ENCODE measurements at places on chromosomes 3 and 15.

GRCh38 chr15:44038755-44039191 lies 156.3 kb downstream of the FRMD5 start:
- no peak for DNase-seq

GRCh38 chr3:30501526-30501925 lies 104.9 kb upstream of the TGFBR2 start:
- DNase-seq, result peak; percentile 17

DNA sequence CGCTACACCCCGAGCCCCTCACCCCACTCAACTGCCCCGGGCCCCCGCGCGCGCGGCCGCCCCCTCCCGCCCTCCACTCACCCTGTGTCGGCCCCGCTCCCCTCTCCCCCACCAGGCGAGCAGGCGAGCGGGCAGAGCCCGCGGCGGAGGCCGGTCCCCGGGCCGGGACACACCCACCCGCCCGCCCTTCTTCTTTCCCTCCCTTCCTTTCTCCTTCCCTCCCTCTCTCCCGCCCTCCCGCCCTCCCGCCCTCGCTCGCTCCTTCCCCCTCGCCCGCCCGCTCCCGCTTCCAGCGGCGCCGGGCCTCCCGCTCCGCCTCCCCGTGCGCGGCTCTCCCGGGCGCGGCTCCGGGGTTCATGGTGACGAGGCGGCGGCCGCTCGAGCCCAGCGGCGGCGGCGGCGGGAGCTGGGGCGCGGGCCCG lies at the start of gene CTDSPL:
CTDSPL (plus strand) TSS at position 261 of the 422 bp plus-strand sequence. CDS start 320 bp downstream, outside the sequence.
- DNase-seq, result peak; percentile 57

DNA sequence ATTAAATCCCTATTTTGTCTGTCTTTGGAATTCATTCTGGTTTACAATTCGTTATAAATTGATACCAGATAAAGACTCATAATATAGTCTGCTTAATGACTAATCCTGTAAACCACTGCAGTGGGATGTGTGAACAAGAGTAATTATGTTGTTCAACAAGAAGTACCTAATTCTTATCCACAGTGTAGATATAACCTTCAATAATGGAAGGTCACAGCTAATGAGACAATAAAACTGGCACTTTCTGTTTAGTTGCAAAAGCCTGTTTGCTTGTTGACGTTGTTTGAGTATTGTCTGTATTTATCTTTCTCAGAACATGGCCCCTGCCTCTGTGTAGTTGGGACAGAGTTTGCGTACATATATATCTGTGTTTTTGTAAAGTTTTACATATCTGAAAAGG lies 26.7 kb downstream of the PIAS1 start:
- no peak for DNase-seq

- peak; percentile 63 for DNase-seq
These were observed 64.1 kb downstream of the TLE3 start for GRCh38 chr15:70033529-70034140.

DNA sequence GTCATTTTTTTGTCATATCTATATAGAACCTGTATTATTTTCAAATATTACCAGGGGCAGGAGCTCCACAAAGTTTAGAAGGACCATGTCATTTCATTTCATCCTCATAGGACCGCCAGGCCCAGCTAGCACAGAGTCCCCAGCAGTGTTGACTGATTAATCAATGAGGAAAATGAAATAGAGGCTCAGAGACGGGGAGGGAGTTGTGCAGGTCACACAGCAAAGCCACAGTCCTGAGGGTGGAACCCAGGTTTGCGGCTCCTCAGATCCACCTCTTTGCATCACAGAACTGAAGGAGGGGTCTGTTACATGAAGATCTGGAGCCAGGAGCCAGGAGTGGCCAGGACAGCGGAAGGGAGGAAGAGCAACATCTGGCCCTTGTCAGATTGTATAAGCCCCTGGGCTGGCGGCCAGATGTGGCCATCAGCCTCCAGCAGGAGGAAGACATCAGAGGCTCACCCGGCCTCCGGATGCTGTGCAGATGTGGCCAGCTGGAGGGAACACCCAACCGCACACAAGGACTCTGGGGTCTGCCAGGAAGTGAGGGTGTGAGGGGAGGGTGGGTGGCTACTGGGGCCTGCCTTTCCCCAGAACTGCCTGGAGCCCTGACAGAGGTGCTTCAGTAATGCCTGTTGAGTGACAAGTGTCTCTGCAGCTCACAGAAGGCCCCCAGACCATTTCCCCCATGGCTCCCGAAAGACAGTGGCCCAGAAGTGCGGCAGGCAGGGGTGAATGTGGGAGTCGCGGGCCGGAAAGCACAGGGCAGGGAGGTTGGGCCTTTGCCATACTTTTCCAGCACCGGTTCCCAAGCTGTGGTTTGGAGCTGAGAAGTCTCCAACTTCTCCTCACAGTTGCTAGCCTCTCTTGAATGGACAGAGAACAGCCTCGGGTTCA lies 21.3 kb downstream of the EFCC1 start:
- no peak for DNase-seq

- no peak for DNase-seq
These were observed 118.2 kb upstream of the RASGRP1 start for GRCh38 chr15:38682861-38683260.

DNA sequence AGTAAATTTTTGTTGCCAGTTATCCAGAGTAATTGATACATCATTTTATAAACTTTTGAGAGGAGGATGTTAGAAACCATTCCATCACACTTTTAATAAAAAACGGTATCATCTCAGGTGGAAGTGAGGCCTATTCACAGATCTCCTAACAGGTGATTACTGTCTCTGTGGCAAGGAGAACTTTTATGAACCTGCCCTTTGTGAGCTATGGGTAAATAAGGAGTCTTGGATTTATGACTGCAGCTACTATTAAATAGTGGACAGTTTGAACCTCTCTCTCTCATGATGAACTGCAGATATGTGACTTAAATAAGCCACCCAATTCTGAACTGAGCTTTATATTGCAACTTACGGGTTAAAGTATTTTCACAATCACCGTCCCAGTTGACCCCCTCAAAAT lies 45.7 kb downstream of the ZFAND6 start:
- no peak for DNase-seq

DNA sequence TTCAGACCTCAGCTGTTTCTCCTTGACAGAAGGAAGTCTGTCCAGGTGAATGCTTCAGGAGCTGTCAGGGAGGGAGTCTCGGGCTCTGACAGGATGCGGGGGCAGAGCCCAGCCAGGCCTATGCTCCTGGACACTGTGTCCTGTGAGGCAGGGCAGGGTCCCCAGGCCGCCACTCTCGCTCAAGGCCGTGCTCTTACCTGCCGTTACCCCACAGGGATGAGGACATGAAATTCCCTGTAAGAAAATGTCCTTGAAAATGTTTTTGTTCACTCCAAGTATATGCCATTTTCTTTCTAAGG lies 63.9 kb downstream of the BOC start:
- no peak for DNase-seq

DNA sequence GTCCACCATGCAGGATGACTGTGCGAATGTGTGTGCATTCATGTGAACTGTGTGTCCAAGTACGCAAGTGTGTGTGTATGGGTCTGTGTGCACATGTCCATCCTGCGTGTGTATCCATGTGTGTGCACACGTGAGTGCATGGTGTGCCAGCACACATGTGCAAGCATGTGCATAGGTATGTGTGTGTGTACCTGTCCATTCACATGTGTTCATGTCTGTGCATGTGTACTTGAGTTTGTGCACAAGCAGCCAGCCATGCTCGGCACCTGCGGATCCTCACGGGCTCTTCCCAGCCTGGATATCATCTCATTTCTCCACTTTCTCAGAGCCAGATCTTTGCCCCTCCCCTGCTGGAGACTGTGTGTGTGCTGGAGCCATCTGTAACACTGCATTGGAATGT lies 18.7 kb upstream of the PLXNA1 start:
- DNase-seq, result no peak

GRCh38 chr15:84151205-84151931 lies 84.2 kb upstream of the GOLGA6L4 start:
- DNase-seq, result peak; percentile 2

DNA sequence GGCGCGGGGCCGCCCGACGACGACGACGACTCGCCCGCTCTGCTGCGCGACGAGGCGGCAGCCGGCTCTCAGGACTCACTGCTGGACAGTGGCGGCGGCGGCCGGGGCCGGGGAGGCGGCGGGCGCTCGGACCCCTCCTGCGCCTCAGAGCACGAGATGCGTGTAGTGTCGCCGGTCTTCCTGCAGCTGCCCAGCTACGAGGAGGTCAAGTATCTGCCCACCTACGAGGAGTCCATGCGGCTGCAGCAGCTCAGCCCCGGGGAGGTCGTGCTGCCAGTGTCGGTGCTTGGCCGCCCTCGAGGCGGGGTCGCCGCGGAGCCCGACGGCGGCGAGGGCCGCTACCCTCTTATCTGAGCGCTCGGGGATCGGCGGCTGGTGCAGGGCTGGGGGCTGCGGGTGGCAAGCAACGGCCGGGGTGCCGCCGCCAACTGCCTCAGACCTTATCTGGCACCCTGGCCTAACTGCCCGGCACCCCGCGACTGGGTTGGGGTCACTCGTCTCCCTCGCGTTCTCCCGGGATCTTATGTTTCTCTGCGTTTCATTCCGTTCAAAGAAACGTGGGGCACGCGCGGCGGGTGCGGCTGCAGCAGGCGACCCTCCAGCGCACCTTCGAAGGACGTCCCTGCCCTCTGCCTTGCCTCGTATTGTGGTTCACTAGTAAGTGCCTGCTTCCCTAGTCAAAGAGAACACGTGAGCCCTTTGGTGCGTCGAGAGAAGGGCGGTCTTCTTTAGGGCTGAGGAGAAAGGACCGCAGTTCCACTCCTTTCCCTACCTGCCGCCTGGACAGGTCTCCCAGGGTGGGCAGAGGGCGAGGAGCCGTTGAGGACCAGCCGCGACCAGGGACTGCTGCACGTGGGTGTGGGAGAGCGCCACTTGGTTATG lies 1.0 kb downstream of the C3orf80 start:
- DNase-seq, result peak; percentile 5

DNA sequence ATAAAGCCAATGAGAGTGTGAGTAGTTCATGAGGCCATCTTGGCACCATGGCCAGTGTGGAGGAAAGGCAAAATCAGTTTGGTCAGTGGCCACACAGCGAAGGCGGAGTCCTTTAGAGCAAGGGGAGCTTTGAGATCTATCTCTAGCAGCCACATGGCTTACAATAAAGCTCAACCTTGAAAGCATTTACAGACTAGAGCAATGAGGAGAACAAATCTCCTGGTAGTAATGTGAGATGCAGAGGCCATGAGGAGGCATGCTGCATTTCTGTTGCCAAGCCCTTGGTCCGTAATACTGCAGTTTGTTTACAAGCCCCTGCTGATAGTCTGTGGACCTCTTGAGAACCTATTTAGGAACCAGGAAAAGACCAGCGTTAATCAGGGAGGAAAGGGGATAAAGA lies 381.5 kb upstream of the C2CD4B start:
- DNase-seq, result no peak

GRCh38 chr3:42055291-42055690 lies 35.9 kb upstream of the TRAK1 start:
- peak; percentile 81 for DNase-seq

DNA sequence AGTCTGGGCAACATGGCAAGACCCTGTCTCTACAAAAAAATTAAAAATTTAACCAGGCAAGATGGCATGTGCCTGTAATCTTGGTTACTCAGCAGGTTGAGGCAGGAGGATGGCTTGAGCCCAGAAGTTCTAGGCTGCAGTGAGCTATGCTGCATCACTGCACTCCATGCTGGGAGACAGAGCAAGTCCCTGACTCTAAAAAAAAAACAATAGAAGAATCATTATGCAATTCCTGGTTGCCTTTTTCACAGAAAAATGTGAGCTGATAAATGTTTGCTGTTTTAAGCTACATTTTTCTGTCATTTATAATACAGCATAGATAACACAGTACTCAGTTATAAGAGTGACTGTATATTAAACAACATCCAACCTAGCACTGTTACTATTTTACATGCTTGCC lies 148.8 kb downstream of the SCAPER start:
- peak; percentile 14 for DNase-seq

DNA sequence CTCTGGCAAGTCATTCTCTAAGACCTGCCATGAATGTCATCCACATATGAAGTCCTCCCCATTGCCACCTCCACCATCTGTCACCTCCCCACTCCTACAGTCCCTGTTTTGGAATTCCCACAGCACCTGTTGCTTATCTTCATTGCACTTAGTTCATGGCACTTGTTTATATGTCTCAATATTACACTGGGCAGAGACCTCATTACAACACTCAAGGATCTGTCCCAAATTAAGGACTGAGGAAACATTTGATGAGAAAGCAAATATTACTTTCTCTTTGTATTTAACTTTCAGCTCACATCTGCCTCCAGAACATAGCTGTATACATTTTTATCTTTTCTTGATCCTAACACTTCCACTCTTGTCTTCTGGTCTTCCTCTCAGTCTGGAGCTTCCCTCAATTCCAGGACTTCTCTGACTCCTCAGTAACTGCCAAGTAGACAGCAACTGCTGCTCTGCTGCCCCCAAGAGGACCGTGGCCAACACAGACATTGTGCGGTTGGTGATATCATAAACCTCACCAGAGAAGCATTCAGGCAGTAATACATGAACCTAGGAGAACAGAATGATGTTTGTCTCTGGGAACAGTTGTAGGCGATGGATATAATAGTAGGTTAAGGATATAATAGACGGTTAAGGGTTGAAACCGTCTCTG lies 45.0 kb upstream of the FGF12 start:
- peak; percentile 49 for DNase-seq

DNA sequence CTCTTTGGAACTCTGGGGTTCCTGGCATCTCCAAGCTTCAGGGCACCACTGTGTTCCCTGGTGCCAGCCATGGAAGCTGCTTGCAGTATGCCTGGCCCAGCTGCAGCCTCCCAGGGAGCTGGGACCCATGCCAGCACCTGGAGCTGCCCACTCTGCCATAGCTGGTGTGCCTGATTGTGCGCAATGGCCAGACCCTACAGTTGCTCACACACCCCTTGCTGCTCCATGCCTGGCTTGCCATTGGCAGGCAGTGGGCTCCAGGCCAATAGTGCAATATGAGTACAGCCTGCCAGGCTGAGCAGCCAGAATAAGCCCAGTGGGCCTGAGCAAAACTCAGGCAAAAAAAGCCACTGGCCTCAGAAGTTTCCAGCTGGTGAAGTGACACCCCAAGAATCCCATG lies 43.8 kb upstream of the LRRFIP2 start:
- no peak for DNase-seq

- DNase-seq, result no peak
These were observed 23.5 kb upstream of the SQOR start for GRCh38 chr15:45611305-45611704.

DNA sequence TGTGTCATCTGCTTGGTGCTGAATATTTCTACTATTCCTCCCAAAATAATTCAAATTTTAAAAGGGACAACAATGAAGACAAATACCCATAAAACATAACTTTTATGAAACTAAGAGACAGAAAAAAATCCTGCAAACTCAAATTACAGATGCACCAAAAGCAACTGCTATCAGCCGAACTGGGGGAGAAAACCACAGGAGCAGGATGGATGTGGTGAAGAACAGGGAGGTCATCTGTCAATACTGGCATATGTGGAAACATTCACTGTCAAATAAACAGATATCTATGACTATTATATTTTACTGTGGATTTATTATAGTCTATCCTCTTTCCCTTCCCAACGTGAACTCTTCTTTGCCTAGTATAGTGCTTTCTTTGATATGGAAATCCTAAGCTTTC lies 53.3 kb upstream of the CPOX start:
- no peak for DNase-seq

- DNase-seq, result no peak
These were observed 31.9 kb upstream of the SPRED1 start for GRCh38 chr15:38220606-38221273.

GRCh38 chr3:195705081-195705991 lies 15.4 kb upstream of the MUC20 start:
- peak; percentile 19 for DNase-seq

Measured in EL (cell line).